ENCODE measurements at places on chromosomes 5 and 9.

DNA sequence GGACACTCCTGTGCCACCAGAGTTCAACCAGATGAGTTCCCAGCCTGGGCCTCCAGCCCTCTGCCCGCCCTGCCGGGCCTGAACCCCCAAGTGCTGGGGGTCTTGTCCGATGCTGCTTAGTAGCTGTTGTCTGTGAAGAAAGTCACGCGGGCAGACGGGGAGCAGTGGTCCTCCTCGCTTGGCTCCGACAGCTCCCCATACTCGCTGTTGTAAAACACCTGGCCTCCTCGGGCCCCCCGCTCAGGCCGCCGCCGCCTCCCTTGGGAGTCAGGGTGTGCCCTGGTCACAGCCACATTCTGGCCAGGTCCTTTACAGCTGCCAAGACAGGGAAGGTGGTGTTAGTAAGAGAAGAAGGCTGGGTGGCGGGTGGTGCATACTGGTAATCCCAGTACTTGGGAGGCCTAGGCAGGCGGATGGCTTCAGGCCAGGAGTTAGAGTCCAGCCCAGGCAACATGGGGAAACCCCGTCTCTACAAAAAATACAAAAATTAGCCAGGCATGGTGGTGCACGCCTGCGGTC is 11.8 kb upstream of the SCGB3A1 start:
- DNase-seq: no peak

DNA sequence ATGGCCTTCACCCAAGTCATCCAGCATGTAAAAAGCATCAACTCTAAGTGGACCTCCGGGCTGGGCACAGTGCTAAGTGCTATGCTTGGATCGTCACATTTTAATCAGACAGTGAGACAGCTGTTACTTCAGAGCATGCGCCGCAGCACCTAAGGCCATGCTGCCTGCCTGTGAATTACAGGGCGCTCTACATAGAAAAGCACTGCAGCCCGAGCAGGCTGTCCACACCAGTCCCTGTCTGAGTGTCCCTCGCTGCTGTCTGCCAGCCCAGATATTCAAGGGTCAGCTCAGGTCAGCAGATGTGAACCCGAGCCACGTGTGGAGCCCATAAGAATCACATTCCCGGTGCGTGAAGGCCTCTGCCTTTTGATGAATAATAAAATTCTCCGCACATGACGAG is 37.1 kb downstream of the AK8 start:
- DNase-seq: no peak

- no peak for DNase-seq
These were observed 79.5 kb upstream of the LHFPL2 start for GRCh38 chr5:78727786-78728761.

DNA sequence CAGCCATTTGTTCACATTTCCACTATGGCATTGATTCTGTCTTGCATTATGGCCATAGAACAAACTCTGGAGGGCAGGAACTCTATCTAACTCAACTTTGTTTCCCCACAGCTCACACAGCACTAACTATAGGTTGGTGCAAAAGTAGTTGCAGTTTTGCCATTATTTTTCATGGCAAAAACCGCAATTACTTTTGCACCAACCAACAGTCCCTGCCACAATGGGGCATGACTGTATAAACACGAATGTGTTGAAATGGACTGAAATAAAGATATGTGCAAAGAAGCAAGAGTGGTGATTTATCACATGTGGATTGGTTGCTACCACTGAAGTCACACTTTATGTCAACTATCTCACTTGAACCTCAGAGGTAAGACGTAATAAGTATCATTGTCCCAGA is 338.7 kb downstream of the NTRK2 start:
- DNase-seq: no peak

GRCh38 chr5:1431896-1432295 is 13.3 kb downstream of the SLC6A3 start:
- DNase-seq: no peak

GRCh38 chr5:141430332-141431113 is at the start of gene PCDHGA12:
PCDHGA12 (plus strand) TSS chr5:141430507; CDS start chr5:141430760, 253 bp downstream.
- no peak for DNase-seq
